Stimulated activated CD4-positive, alpha-beta T cell treated with anti-CD3 and anti-CD28 coated beads, Interleukin-4, amount 100 ng/mL, for 4 hours (primary cell): ENCODE measurements at places on chromosomes 7 and 10.

DNA sequence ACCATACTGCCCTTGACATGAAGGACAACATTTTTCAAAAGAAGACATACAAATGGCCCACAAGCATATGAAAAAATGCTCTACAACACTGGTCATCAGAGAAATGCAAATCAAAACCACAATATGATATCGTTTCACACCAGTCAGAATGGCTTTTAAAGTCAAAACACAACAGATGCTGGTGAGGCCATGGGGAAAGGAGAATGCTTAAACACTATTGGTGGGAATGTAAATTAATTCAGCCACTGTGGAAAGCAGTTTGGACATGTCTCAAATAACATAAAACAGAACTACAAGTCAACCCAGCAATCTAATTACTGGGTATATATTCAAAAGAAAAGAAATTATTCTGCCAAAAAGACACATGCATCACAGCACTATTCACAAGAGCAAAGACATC is 4.2 kb upstream of the NT5C3A start:
- DNase-seq, result no peak

GRCh38 chr7:11950281-11950680 is 118.3 kb upstream of the THSD7A start:
- DNase-seq, result no peak

- DNase-seq, result no peak
Measured at GRCh38 chr7:66503551-66504031, 125.1 kb upstream of the KCTD7 start.

- DNase-seq, result no peak
Measured at GRCh38 chr7:73646785-73647724, 20.6 kb upstream of the VPS37D start.

- no peak for DNase-seq
Measured at GRCh38 chr7:36082910-36083309, 70.1 kb upstream of the EEPD1 start.
